ENCODE measurements at places on chromosomes 7 and 10.
A peak's percentile ranks its signal among the peaks of the same experiment; 100 is the strongest.

GRCh38 chr7:159250471-159250870, 105.8 kb upstream of the VIPR2 start:
- DNase-seq = no peak

- DNase-seq = no peak
These were observed 111.3 kb upstream of the KCTD7 start for GRCh38 chr7:66517212-66517909.

DNA sequence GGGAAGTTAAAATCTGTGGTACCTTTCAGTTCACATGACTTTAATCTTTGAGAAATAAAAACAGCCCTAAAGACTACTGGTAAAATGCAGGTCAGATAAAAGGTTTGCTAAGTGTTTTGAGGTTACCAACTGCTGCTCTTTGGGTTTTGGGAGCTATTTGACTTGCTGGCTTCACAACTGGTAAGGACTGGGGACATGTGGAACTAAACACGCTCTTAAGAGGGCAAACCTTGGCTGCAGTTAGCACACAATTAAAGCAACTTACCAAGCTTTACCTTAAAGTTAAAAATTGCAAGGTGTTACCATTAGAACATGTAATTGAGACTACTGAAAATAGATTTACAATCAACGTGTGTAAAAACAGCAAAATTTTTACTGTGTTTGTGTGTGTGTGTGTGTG, 220.2 kb downstream of the PHF14 start:
- no peak for DNase-seq

GRCh38 chr7:134750083-134751062, 29.1 kb upstream of the CALD1 start:
- peak; percentile 11 for DNase-seq

- no peak for DNase-seq
These were observed 246.1 kb downstream of the AUTS2 start for GRCh38 chr7:69844264-69844868.

GRCh38 chr7:141954334-141954733, 7.6 kb upstream of the CLEC5A start:
- no peak for DNase-seq

DNA sequence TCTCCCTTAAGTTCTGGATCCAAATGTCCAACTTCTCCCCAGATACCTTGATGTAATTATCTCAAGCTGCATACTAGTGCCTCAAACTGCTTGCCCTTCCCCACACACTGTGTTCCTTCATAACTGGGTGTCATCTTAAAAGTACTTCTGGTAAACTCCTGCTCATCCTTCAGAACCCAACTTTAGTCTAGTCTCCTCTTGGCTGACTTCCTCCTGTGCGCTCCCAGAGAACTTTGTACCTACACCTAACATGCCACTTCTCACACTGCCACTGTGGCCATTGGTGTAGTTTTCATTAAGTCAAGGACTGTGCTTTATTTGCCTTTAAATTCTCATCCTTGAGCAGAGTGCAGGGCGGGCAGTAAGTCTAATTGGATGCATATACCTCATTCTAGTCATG, 575.2 kb upstream of the GALNT17 start:
- no peak for DNase-seq

DNA sequence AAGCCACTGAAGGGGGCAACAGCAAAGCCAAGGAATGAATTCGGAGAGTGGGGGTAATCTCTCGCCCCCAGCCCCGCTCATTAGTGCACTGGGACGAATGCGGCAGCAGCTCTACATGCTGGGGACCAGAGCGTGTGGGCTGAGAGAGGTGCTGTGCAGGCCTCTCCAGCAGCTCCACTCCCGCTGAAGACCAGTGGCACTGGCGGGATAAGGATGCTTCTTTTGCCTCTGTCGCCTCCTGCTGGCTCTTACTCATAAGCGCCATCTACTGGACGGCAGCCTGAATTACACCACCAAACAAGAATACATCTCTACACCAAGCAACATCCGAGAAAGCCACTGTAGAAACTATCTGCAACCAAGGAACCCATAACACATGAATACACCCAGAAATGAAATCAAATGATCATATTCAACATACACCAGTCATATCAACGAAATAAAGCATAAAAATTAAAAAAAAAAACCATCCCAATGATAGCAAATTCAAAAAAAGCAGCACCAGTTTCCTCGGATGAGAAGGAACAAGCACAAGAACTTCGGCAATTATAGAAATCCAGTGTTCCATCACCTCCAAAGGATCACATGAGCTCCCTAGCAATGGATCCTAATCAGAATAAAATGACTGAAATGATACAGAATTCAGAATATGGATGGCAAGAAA, 79.0 kb upstream of the TMEM168 start:
- DNase-seq = no peak

DNA sequence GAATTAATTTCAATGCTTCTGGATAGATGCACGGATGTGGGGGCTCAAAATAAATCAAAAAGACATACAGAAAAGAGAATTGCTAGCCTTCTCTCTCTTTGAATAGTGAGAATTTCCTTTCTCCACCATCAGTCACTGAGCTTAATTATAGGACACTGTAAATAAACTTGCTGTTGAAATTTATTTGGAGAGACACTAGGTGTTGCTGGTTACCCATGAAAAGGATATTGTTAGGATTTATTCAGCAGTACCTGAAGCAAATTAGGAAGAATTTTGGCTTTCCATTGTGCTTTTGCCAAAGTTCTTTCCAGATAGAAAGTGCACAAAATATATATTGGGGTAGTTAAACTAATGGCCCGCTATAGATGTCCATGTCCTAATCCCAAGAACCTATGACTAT, 27.6 kb downstream of the GCC1 start:
- DNase-seq = no peak

GRCh38 chr10:25934621-25935139, 651 bp downstream of the MYO3A start:
- DNase-seq = no peak

- DNase-seq = no peak
These were observed 36.8 kb downstream of the SRI start for GRCh38 chr7:88183051-88183450.

GRCh38 chr7:24102988-24103387, 181.0 kb upstream of the NPY start:
- no peak for DNase-seq

DNA sequence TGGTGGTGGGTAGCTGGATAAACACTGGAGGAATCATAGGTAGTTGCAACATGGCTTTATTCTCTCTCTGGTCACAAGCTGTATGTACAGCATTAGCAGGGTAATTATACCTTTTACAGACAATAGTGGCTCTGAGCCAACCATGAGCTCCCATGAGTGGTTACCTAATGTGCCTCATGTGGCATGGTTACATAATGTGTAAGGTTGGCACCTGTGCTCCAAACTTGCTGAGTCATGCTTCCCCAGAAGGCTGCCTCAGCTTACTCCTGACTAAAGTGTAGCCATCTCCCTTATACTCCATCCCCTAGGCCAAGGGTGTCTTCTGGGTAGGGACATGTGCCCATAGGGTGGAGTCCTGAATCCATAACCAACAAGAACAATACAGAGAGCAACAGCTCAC, 345.3 kb upstream of the SEMA3C start:
- no peak for DNase-seq

GRCh38 chr7:131726686-131727085, 170.3 kb upstream of the PODXL start:
- DNase-seq = no peak

DNA sequence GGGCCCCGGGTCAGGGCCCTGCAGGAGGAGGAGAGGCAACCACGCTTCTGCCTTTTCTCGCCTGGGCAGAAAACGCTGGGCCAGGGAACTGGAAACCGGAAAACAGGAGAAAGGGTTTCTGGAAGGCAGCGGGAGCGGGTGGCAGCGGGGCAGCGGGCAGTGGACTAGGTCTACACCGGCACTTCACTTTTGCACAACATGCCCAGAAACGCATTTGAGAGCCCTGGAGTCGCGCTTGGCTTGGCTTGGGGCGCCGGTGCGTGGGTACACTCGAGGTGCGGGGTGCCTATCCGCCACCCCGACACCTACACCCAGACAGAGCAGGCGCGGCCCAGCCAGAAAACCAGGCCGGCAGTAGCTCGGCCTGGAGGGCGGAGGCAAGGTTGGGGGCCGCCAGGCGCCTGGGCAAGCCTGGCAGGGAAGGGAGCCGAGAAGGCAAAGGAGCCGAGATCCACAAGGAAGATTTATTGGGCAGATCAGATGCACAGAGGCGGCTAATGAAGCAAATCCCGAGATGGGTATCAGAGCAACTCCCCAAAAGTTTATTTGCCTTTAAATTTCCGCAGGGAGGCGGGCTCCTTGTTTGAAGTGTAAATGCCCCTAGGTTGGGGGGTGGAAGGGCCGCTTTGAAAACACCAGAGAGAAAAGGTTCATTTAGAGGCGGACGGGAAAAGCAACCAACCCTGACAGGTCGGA, 3.2 kb upstream of the PAX2 start:
- DNase-seq = no peak

DNA sequence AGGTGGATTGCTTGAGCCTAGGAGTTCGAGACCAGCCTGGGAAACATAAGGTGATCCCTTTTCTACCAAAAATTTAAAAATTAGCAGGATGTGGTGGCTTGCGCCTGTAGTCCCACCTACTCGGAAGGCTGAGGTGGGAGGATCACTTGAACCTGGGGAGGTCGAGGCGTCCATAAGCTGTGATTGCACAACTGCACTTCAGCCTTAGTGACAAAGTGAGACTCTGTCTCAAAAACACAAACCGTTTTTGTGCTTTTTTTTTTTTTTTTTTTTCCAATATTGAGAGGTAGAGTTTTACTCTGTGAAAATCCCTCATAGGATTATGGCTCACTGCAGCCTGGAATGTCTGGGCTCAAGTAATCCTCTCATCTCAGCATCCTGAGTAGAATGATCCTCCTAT, 14.1 kb downstream of the CCAR1 start:
- DNase-seq = no peak

DNA sequence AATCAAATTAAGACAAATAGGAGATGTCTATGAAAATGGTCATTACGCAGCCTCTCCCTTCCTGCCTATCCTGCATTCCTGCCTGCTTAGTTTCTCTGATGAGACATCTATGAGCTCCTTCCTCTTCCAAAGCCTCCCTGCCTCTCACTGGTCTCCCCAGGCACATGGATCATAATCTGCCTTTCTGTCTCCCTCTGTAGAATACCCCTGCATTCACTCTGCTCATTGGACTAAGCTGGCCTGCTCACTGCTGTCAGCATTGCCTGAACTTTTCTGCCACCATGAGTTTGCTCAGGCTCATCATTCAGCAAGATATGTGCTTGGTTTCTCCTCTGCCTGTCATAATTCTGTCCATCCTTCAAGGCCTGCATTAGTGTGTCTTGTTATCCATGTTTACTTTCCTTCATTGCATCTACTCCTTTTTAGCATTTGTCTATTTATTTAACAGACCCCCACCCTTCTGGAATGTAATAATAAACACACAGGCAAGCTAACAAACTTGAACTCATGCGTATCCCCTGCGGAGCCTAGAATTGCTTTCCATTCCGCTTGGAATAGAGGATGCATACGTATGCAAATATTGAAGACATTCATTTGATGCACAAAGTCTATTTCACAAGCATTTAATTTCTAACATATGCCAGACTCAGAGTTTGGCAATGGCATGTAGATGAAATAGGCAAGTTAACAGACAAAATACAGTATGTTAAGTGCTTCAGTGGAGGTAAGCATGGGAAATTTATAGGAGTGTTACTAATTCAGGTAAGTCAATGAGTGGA, 88.3 kb downstream of the PTPRZ1 start:
- DNase-seq = peak; percentile 73
